Pulmonary artery endothelial cell (primary cell): ENCODE measurements at places on chromosomes 1 and 21. TPM values are rescaled to one million over a fixed set of nuclear protein-coding genes. Genes with fewer than 3 reads are reported as not detected.

IRF6 gene
- total RNA-seq, result 18.4 and 24.3 TPM in 2 replicates

MANEAL gene
- 0.40 and 0.88 TPM in 2 replicates for total RNA-seq

AMY1C gene
- total RNA-seq, result not detected in 2 replicates

NRDC gene
- 70.2 and 75.1 TPM in 2 replicates for total RNA-seq

TFAP2E gene
- total RNA-seq, result 0.07 TPM in 2 replicates

SPRR2A gene
- not detected in 2 replicates for total RNA-seq

CENPF gene
- 29.5 and 68.2 TPM in 2 replicates for total RNA-seq

OR10R2 gene
- total RNA-seq, result not detected in 2 replicates
